Omental fat pad (tissue), 4 donors: ENCODE measurements at places on chromosomes 3 and 15.

DNA sequence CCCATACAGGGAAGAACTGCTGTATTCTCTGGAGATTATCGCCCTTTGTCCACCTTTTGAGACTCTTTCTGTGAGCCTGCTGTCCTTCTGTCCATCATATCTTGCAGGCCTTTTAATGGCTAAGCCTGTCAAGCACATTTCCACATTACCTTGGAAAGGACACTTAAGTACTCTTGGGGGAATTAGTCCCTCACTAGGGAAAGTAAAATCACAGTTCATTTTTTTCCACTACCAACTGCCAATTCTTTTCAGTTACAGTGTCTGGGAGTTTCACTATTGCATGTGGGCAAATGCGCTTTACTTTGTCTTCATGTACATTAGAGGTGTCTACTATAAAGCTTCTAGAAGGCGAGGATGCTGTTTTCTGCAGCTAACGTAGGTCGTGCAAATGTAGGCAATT lies 242.1 kb downstream of the NSUN3 start:
- no peak for DNase-seq

DNA sequence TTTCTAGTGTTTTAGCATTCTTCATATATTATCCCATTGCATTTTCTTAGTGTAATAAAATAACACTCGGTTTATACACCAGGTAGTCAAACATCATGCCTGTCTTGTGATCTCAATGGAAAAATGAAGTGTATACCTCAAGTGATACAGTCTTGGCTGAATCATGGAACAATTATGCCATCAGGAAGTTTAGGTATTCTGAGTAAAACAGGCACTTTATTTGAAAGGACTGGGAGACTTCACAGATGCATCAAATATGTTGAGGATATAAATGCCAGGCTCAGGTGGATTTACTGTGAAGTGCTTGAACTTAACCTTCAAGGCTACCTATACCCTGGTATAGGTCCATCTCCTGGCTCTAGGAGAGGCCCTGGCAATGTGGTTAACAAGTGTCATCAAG lies 8.5 kb downstream of the TGFBR2 start:
- no peak for DNase-seq

- DNase-seq, result no peak
These were observed 13.0 kb upstream of the TSEN2 start for GRCh38 chr3:12471241-12471640.

GRCh38 chr3:33808559-33808958 lies 10.1 kb downstream of the PDCD6IP start:
- DNase-seq, result no peak

DNA sequence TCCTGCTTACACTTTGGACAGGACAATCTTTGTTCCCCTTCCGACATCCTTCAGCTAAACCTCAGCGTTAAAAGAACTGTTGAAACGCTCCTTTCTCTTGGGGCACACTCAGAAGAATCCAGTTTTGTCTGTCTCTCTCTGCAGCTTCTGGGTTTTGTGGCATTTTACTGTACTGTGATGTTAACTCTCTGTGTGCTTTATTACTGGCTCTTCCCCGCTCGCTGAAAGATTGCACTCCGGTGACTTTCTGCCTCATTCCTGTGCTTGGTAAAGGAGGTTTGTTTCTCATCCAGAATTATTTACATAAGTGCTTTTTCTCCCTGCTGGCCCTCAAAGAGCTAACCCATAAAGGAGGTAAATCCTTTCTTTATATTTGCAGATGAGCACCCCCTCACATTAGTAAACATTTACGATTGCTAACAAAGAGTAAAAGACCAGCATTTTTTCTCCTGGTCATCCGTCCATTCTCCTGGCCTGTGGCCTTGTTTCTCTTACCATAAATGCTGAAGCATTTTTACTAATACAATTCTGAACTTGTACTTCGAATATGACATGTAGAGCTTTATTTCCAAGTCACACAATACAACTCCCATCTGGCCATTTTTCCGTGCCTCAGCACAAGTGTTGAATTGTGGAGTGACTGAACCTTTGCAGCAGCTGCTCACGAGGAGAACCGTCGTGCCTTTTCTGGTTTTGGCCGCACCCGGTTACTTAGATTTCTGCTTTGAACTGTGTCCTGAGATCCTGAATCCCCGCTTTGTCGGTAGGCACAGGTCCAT lies 69.3 kb upstream of the RPL35A start:
- no peak for DNase-seq

- DNase-seq, result no peak
These were observed 17.7 kb downstream of the KLF15 start for GRCh38 chr3:126339466-126339865.

- DNase-seq, result no peak
These were observed 220.8 kb downstream of the ZNF621 start for GRCh38 chr3:40745381-40746106.

GRCh38 chr15:27418726-27419125 lies 447.7 kb downstream of the GABRG3 start:
- DNase-seq, result no peak

DNA sequence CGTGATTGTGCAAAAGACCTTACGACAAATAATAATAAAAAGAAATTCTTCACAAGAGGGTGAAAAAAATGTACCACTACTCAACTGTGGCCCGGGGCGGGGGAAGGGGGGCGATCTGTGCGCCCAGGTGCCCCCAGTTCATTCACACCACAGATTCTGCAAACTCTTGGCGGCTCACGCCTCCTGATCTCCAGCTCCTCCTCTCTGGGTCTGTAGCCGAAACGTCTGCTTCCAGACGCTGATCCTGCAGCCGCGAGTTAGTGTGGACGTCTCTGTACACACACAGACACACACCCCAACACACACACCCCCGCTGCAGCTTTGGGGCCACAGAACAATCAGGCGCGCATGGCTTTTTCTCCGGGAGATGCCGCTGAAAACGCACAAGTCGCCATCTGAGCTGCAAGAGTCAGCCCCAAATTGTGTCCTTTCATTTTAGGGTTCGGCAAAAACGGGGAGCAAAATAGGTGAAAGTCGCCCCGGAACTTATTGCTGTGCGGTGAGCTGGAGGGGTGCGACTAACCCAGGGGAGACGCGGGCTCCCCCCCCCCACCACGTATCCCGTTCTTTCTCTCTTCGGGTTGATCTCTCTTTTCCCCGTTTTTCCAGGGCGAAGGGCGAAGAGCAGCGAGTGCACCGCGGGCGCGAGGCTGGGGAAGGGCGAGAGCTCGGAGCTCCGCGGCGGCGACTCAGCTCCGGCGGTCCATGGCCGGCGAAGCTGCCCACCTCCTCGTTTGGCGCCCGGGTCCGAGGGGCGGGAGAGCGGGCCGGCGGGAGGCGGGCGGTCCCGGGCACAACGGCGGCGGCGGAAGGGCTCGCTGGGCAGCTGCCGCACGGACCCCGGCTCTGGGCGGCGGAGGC lies 505 bp upstream of the WNT5A start:
- DNase-seq, result no peak

GRCh38 chr3:42975456-42975855 lies 3.7 kb upstream of the GASK1A start:
- no peak for DNase-seq

- no peak for DNase-seq
These were observed 35.3 kb upstream of the FSIP1 start for GRCh38 chr15:39817892-39818291.
